CD4-positive, alpha-beta T cell treated with Interleukin-2 at 100 ng/mL for 4 hours (primary cell): ENCODE measurements at places on chromosomes 2 and 18.

- DNase-seq, result no peak
These were observed 450.7 kb upstream of the PIK3C3 start for GRCh38 chr18:41504316-41504715.

DNA sequence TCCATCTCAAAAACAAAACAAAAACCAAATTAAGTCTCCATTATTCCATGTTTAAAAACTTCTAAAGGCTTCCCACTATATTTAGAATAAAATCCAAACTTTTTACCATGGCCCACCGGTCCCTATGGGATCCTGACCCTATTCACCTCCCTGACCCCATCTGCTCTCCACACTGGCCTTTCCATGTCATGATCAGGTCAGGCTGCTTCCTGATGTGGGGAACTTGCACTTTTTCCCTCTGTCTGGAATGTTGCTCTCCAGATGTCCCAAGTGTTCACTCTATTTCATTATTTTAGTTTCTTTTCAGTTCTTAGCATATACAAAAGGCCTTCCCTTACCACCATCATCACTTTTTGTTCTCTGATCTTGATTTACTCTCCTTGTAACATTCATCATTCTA, 7.5 kb upstream of the MTA3 start:
- DNase-seq, result no peak

DNA sequence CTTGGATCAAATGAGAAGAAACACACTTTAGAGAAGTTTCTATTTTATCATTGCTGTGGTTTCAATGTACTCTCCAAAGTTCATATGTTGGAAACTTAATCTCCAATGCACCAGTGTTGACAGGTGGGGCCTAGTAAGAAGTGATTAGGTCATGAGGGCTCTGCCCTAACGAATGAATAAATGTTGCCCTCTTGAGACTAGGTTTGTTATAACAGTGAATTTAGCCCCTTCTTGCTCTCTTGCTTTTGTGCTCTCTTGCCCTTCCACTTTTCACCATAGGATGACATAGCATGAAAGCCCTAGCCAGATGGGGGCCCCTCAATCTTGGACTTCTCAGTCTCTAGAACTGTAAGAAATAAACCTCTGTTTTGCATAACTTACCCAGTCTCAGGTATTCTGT, 664.8 kb downstream of the DCC start:
- no peak for DNase-seq

GRCh38 chr18:23867006-23867405, 147.5 kb upstream of the TTC39C start:
- no peak for DNase-seq

- DNase-seq, result peak; percentile 29
These were observed 2.0 kb upstream of the GNLY start for GRCh38 chr2:85692039-85692645.

GRCh38 chr2:104562537-104562936, 291.4 kb upstream of the POU3F3 start:
- no peak for DNase-seq

DNA sequence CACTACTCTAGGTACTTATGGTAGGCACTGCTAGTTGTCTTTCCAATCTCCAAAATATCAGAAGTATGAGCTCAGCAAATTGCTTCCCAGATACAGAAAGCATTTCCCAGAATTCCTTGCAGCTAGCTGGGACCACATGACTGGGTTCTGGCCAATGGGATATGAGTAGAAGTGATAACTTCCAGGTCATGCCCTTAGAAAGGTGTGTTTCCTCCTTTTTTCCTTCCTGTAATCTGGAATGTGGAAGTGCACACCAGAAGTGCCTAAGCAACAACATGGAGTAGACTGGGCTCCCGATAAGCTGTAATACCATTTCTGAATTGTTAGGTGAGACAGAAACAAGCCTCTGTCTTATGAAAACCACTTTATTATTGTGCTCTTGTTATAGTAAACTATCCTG, 279.8 kb downstream of the ZNF385B start:
- no peak for DNase-seq

GRCh38 chr2:99481941-99482340, 7.9 kb downstream of the REV1 start:
- DNase-seq, result no peak

GRCh38 chr2:145286716-145287275, 766.9 kb upstream of the ZEB2 start:
- DNase-seq, result no peak

DNA sequence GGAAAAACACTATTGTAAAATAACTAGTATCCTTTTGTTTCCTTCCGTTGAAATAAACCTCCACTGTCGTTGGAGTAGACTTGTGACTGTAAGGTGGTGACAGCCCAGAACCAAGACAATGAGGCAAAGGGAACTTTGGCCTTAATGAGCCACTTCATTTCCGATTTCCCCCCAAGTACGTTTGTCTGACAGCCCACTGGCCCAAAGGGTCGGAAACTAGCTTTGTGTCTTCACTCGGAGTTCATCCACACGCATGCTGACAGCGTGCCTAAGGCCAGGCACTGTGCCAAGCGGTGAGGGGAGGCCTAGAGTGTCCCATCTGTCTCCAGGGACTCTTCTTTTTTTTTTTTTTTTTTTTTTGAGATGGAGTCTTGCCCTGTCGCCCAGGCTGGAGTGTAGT, 21.0 kb downstream of the HJURP start:
- no peak for DNase-seq

GRCh38 chr2:231951452-231952035, 10.0 kb upstream of the DIS3L2 start:
- no peak for DNase-seq

GRCh38 chr2:164456619-164457018, 164.7 kb downstream of the GRB14 start:
- no peak for DNase-seq

- no peak for DNase-seq
These were observed 293.7 kb upstream of the RND3 start for GRCh38 chr2:150781142-150781541.

GRCh38 chr2:36951574-36951973, 14.8 kb downstream of the STRN start:
- DNase-seq, result no peak

- DNase-seq, result no peak
These were observed 15.7 kb upstream of the MAT2A start for GRCh38 chr2:85523062-85523902.

GRCh38 chr18:49174478-49174877, 223.7 kb upstream of the SMAD7 start:
- DNase-seq, result no peak

DNA sequence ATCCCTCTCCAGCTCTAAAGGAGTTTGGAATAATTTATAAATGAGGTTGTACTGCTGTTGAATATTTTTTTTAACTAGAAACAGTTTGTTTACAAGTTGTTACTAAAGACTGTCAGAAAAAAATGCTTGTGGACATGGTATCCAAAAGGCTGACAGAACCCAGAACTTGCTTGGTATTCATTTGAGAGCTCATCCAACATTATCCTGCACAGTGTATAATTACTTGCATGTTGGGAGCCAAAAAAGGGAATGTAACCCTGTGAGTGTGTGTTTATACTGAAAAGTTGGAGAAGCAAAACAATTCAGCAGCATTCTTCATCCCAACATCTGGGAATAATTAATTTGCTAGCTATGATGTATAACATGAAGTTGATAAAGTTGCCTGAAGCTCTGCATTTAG, 42.1 kb upstream of the EHBP1 start:
- no peak for DNase-seq
